ENCODE measurements at places on chromosomes 13 and 19.

GRCh38 chr19:32924200-32924599 is 47.6 kb downstream of the CEP89 start:
- DNase-seq, result peak; percentile 12

GRCh38 chr13:112905990-112906641 is 62.9 kb upstream of the MCF2L start:
- no peak for DNase-seq

DNA sequence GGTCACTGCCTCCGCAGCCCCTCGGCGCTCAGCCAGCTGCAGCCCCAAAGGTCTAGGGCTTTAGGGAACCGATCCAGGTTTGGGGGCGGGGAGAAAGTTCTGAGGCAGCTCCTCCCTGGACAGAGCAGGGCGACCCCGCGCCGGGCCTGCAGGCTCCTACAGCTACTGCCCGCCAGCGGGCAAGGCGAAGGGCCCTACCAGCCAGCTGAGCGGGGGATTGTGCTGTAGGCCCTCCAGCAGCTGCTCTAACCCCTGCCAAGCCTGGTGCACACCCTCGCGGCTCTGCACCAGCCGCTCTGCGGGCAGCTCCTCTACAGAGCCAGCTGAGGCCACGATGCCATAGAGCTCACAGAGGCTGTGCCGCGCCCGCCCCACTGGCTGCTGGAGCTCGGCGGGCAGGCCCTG is 14.0 kb downstream of the PLIN4 start:
- no peak for DNase-seq

GRCh38 chr19:52665529-52665928 is 27.4 kb upstream of the ZNF83 start:
- peak; percentile 96 for DNase-seq

GRCh38 chr19:32289566-32290210 is 55.7 kb upstream of the ZNF507 start:
- no peak for DNase-seq

- peak; percentile 96 for DNase-seq
These were observed 2020.1 kb upstream of the PCDH20 start for GRCh38 chr13:63435667-63436324.

GRCh38 chr13:23322353-23323336 is 110.9 kb downstream of the SACS start:
- no peak for DNase-seq

DNA sequence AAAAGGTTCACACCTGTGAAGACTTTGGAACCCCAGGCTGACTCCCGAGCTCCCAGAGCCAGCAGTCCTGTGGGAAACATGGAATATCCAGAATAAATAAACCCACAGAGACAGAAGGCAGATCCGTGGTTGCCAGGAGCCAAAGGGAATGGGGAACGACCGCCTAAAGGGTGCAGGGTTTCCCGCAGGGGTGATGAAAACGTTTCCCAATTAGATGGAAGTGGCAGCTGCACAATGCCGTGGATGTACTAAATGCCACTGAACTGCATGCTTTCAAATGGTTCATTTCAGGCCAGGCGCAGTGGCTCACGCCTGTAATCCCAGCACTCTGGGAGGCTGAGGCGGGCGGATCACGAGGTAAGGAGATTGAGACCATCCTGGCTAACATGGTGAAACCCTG is 23.4 kb upstream of the DPRX start:
- DNase-seq, result no peak

DNA sequence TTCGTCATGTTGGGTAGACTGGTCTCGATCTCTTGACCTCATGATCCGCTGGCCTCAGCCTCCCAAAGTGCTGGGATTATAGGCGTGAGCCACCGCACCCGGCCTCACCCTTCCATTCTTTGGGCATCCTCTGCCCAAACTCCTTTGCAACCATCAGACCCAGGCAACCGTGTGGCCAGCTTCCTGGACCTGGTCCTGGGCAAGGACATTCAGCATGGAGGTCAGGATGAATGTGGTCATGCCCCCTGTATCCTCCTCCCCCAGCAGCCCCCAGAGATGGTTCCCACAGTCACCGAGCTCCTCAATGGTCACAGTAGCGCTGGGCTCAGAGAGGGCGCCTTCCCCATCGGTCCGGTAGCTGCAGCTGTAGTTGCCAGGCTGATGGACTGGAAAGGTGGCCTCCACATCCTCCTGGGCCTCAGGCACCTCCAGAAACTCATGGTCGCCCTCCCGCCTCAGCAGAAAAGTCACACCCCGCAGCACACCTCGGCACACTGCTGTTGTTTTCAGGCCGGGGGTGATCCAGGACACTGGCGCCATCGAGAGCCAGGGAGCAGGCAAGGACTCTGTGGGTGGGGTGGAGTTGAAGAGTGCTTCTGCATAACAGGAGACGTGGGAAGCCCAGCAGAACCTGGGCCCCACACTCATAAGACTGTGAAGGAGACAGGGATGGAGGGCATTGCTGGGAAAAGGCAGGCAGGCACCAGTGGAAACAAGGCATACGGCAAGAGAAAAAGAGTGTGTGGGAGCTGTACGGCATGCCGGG is 1.1 kb downstream of the A1BG start:
- DNase-seq, result no peak

GRCh38 chr13:89490661-89491060 is 1819.5 kb downstream of the SLITRK5 start:
- DNase-seq, result no peak

- no peak for DNase-seq
These were observed 6.8 kb downstream of the GPC5 start for GRCh38 chr13:91405240-91405639.

- DNase-seq, result no peak
These were observed 181.3 kb downstream of the KDM4B start for GRCh38 chr19:5149932-5150901.

GRCh38 chr13:95438297-95438696 is 114.2 kb upstream of the CLDN10 start:
- peak; percentile 13 for DNase-seq

DNA sequence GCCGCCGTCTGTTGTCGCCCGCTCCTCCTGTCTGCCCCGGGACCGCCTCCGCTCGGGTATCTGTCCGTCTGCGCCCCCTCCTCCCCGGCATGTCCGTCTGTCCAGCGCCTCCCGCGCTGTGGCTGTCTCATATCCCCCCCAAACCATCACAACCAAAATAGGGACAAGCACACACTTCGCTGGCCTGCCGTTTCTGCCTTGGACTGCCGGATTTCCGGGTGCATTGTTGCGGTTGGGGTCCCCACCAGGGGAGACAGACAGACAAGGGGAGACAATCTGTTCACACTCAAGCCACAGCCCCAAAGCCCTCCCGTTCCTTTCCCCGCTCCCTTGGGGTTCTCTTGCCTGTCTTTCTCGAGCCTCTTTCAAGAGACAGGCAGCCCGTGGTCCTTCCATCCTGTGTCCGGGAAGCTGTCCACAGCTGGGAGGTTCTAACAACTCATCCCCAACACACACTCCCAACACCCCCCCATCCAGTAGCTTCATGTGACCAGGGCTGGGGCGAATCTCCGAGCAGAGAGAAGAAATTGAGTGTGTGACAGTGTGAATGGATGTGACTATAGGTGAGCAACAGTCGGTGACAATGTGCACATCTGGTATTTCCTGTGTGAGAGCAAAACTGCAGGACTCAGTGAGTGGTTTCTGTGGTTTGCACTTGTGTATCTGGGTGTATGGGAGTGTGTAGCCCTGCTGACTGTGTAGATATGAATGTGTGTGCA is 16.5 kb upstream of the FOSB start:
- DNase-seq, result no peak

DNA sequence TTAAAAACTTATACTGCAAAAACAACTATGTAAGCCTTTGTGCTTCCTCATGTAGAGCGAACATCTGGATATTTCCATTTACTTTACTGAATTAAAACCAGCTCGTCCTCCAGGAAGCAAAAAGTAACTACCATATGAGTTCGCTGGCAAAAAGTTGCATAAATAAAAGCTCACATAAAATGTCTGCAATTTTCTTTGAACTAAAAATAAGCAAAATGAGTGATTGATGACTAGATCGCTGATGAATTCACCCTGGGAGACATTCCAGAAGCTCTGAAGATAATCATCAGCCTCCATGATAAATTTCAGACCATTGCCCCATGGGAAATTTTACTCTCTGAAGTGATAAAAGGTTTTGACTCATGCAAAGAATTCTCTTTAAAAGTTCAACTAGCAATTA is 67.3 kb upstream of the SACS start:
- peak; percentile 90 for DNase-seq

- DNase-seq, result peak; percentile 70
These were observed at the start of gene CNN2 for GRCh38 chr19:1025960-1026782. TSS of gene CNN2 (plus strand) at chr19:1026608. CDS start at chr19:1026662, 54 bp downstream.

DNA sequence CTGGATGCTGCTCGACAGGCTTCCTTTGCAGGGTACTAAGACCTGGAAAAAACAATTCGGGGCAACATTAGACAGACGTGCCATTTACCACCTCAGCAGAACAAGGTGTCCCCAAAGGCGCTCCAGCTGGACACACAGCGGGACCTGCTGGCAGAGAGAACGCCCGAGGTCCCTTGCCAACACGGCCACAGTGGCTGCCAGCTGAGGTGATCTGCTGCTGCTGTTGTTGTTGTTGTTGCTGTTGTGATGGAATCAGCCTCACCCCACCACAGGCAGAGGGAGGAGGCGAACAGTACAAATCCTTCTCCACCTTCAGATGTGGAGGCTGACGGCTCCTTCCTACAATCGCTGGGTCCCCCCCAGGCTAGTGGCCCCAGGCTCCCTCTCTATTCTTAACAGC is 25.2 kb downstream of the ANKRD27 start:
- no peak for DNase-seq

- DNase-seq, result no peak
These were observed 887 bp downstream of the NDUFS7 start for GRCh38 chr19:1384478-1385110.

DNA sequence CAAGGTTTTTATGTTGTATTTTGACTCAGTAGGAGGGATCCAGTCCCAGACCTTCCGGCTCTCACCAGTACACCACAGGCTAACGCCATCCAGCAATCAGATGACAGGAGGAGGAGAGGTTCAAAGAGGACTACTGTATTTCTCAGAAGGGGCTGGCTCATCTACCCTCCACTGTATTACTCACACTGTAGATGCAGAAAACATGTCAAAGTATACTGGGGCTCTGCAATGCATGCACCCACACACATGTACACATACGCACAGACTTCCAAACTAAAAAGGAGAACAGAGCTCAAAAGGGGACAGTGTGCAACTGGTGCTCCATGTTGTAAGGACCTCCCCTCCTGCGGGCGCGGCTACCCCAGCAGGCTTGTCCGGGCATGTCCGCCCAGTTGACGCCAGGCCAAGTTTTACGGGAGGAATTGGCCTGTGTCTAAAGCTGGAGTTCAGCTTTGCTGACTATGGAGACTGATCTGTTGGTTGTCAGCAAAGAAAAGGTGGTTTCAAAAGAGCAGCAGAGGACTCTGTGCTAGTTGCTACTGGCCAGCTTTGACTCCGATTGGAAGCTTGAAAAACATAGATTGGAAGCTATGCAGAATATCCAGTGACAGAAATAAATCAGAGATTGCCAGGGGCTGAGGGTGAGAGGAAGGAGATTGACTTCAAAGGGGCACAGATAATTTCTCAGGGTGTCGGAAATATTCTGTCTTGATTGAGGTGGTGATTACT is 314.2 kb downstream of the DLEU7 start:
- DNase-seq, result peak; percentile 71

- DNase-seq, result peak; percentile 61
These were observed 21.2 kb upstream of the TOMM40 start for GRCh38 chr19:44869733-44870470.

- peak; percentile 43 for DNase-seq
These were observed 19.2 kb upstream of the UQCR11 start for GRCh38 chr19:1624458-1624857.

DNA sequence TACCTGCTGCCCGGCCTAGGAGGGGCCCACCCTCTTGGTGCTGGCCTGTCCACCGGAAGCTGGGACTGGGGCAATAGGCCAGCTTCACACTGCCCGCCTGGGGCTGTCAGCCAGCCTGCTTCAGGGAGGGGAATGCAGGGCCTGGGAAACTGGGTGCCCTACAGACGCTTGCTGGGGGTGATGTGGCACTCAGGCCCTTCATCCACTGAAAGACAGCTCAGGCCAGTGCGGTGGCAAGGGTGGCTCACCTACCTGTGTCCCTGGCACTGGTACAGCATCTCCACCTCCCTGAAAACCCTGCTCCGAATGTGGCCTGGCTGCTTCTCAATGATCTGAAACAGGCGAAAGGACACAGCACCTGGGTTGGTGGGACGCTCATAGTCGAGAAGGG is 7.8 kb downstream of the MKNK2 start:
- DNase-seq, result no peak

DNA sequence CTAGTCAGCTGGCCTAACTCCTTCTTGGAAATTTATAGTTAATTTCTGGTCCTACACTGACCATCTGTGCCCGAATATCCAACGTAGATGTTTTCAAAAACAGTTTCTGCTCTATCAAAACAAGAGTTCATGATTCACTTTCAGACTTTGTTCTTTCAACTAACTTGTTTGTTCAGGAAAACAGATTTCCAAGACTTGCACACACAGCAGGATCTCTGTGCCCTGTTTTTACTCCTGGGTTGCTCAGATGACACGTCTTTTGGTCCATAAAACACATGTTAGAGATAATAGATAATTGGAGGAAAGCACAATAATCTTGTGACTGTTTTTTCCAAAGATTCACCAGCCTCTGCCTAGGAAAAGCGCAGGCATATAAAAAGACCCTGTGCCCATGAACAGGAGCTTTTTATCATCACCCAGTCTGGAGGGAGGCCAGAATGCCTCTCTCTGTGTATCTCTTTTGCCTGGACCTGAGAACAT is 218.0 kb downstream of the IRS2 start:
- no peak for DNase-seq

DNA sequence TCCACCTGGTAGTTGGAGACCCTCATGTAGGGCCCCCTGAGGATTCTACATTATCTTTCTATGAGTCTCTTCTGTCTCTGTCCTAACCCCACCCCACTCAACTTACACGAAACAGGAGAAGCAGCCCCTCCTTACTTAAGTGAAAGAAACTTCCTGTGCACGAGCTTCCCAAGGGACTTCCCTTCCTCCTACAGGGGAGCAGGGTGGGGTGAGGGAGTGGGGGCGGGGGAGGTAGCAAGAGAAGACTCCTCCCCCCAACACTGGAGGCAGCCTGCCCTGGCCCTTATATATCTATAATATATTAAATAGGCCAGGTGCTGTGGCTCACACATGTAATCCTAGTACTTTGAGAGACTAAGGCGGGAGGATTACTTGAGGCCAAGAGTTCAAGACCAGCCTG is 5.5 kb upstream of the PDE4C start:
- peak; percentile 35 for DNase-seq

DNA sequence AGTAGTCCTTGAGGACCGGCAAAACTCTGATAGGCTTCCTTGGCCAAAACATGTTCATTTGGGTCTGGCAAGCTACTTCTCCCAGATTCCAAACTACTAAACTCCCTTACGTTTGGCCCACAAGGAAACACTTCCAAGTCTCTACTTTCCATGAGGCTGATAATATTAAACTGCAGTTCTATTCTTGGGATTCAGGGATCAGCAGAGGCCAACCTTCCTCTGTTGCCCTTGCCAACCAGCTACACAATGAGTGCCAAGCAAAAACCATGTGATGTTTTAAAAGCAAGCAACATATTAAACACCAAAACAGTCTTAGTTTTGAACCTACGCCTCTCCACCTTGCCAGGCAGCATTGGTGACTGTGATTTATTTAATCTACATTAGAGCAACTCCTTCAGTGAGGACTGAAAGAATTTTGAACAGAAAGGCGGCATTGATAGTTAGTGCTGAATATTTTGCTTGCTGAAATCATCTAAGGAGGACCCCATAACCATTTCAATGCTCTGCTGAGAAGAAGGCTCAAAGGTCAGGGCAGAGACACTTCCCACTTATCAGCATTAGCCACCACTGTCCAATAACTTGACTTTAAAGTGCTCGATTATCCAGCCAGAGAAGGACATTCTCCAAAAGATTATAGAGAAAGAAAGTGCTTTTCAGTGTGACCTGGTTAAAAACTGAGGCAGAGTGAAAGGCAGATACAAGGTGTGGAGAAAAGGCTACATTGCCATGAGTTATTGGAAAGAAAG is 287.1 kb downstream of the TBC1D4 start:
- DNase-seq, result no peak

- DNase-seq, result no peak
These were observed 19.1 kb upstream of the CXCL17 start for GRCh38 chr19:42461700-42462324.
